ENCODE measurements at places on chromosomes 16 and 17.

DNA sequence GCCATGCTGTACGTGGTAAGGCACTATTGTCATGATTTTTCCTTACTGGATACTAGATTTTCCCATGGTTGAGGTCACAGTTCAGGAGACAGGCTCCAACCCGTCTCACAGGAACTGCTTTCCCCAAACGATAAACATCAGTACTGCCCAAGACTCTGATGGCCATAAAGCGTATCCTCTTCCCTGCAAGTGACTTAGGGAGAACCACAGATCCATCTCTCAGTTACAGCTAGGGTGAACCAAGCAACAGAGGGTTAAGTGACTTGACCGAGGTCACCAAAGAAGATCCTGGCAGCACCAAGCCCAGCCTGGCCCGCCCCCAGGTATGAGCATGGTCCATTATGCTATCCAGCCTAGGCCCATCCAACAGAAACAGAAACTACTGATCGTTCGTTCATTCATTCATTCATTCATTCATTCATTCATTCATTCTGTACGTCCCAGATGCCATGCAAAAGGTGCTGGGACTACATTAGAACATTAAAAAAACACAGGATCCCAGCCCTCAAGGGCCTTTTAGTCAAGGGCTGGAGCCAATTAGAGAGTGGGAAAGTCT, 31.0 kb downstream of the MYH11 start:
- DNase-seq = no peak

GRCh38 chr16:17524656-17525055, 53.9 kb upstream of the XYLT1 start:
- DNase-seq = no peak

DNA sequence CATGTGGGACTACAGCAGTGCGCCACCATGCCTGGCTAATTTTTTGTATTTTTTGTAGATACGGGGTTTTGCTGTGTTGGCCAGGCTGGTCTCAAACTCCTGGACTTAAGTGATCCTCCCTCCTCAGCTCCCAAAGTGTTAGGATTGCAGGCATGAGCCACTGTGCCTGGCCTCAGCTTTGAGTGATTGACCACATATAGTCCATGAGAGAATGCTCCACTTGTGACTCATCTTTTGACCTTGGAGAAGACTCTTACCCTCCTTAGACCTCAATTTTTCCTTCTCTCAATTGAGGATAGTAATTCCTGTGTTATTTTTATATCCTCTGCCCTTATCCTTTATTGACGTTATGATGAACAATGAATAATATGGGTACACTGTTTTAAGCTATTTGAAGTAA, 30.9 kb upstream of the DUSP14 start:
- DNase-seq = no peak

GRCh38 chr16:71353736-71354135, 4.8 kb upstream of the CALB2 start:
- DNase-seq = no peak

DNA sequence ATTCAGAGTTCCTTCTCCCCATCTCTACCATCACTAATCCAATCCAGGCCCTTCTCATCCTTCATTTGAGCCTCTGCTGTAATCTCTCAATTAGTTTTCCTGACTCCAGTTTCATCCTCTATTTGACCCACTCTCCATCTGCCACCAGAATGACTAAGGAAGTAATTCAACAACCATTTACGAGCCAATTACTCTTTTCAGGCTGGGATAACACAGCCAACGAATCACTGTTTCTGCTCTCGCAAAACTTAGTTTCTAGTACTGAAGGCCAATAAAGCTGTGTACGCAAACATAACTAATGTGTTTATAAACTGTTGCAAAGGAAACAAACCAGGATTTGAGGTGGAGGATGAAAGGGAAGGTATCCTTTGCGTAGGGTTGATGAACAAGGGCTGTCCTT, 53.7 kb downstream of the MAP2K6 start:
- no peak for DNase-seq

GRCh38 chr16:49625311-49626065, 230.4 kb downstream of the ZNF423 start:
- DNase-seq = no peak

GRCh38 chr17:31492206-31492605, 100.7 kb downstream of the RAB11FIP4 start:
- no peak for DNase-seq

- DNase-seq = no peak
Observed at GRCh38 chr17:337866-338265, 14.7 kb downstream of the RPH3AL start.

DNA sequence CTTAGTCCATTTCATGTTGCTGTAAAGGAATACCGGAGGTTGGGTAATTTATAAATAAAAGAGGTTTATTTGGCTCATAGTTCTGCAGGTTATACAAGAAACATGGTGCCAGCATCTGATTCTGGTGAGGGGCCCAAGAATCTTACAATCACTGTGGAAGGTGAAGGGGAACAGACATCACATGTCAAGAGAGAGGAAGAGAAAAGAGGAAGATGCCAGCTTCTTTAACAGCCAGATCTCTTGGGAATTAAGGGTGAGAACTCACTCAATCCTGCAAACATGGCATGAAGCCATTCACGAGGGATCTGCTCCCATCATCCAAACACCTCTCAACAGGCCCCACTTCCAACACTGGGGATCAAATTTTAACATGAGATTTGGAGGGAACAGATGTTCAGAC, 49.5 kb downstream of the BMERB1 start:
- DNase-seq = no peak

- peak; percentile 78 for DNase-seq
Observed at GRCh38 chr17:75876190-75876937, 2.0 kb downstream of the TRIM47 start.
